ENCODE measurements at places on chromosomes 16 and 17.

DNA sequence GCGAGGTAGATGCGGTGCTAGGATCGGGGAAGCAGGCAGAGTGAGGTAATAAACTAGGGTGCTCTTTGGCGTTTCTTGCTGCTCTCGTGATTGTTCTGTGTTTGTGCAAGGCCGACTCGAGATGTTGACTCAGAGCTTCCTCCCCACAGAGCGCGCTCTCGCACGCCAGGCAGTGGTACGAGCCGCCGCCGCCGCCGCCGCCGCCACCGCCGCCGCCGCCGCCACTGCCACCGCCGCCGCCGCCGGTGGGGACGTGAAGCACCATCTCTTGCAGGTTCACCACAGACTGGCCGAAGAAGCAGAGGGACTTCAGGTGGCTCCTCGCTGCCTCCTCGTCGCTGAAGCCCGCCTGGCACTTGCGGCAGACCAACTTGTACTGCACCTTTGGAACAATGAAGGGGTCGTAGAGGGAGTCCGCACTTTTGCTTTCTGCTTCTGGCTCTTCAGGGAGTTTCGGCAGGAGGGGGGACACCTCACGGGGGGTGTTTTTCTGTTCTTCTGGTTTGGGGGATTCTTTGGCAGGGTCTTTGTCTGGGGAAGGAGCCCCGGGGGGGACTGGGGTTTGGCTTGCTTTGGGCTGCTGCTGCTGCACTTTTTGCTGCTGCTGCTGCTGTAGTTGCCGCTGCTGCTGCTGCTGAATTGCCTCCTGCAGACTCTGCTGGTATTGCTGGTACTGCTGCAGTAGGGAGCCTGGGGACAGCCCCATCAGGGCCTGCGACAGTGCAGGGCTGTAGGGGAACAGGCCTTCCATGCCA is 260.2 kb downstream of the ZFHX3 start:
- peak; percentile 73 for DNase-seq

GRCh38 chr17:12712415-12712814 is 46.7 kb downstream of the MYOCD start:
- DNase-seq = no peak

DNA sequence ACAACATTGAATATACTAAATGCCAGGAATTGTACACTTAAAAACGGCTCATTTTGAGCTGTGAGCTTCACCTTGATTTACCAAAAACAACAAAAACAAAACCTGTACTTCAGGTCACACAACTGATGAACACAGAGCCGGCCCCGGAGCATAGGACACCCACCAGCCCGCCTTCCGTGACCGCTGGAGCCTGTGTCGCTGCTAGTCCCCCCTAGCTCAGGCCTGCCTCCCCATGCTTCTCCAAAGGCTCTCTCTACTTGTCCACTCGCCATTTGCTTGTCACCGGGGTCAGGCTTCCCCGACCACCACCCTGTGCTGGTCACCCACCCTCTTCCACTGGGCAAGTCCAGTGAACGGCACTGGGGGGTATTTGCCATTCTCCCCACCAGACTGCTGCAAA is 113.8 kb upstream of the TNRC6C start:
- DNase-seq = no peak

DNA sequence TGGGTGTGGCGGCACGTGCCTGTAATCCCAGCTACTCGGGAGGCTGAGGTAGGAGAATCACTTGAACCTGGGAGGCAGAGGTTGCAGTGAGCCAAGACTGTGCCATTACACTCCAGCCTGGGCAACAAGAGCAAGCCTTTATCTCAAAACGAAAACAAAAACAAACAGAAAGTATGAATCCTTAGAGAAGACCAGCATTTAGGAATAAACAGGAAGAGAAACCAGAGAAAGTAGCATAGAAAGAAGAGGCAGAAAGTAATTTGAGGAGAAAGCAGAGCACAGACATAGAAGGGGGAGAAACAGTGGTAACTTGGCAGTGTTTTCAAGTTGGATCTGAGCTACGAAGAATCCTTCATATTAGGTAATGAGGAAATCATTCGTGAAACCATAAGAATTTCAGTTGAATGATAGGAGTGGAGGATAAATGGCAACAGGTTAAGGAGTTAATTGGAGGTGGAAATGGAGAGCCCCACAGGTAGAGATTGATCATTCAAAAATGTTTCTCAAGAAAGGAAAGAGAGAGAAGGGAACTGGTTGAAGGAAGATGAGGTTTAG is 9.7 kb upstream of the CCL2 start:
- no peak for DNase-seq

- no peak for DNase-seq
These were observed 76.9 kb upstream of the ZFHX3 start for GRCh38 chr16:73124665-73125375.

GRCh38 chr16:75218256-75219076 is at the start of gene CTRB1:
Gene CTRB1, plus strand, starts transcription at chr16:75218988. Its CDS starts 20 bp downstream, at chr16:75219008.
- no peak for DNase-seq

- DNase-seq = no peak
These were observed 27.3 kb downstream of the HIC1 start for GRCh38 chr17:2082003-2082781.

GRCh38 chr17:46827274-46827673 is 8.8 kb upstream of the WNT3 start:
- no peak for DNase-seq

DNA sequence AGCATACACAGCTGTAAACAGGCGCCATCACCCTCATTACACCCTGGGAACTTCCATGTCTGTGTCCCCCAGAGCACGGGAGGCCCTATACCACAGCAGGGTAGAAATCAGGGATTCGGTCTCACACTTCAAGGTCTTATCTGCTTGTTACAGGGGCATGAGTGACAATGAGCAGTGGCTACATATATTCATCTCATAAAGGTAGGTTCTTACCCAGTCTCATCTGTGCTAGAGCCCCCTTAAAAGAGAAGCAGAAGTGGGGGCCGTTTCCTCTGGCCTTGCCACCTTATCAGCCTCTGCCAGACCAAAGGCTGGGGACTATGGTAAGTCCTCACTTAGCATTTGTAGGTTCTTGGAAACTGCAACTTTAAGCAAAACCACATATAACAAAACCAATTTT is 46.5 kb downstream of the IRX5 start:
- no peak for DNase-seq

DNA sequence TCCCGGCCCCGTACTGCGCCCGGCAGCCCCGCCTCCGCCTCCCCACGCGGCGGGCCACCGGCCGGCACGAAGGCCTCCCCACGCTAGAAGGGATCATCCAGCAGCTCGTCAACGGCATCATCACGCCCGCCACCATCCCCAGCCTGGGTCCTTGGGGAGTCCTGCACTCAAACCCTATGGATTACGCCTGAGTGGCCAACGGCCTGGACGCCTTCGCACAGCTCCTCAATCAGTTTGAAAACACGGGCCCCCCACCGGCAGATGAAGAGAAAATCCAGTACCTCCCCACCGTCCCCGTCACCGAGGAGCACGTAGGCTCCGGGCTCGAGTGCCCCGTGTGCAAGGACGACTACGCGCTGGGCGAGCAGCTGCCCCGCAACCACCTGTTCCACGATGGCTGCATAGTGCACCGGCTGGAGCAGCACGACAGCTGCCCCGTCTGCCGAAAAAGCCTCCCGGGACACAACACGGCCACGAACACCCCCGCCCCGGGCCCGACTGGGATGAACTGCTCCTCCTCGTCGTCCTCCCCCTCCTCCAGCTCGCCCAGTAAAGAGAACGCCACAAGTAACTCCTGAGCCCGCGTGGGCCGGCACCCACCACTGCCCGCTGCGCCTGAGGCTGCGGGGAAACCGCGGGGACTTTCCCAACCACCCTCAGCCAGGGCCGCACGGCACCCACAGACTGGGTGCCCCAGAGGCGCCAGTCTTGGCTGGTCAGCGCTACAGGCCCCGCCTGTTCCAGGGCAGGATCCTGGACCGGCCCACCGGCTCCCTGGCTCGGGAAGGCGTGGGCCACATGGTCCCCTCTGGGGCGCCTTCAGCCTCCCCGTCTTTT is 39.0 kb upstream of the AKAP1 start:
- peak; percentile 39 for DNase-seq

GRCh38 chr16:74304164-74304834 is 7.7 kb downstream of the PSMD7 start:
- DNase-seq = no peak

- DNase-seq = no peak
These were observed 4.8 kb downstream of the NARF start for GRCh38 chr17:82463391-82463790.

- no peak for DNase-seq
These were observed 37.3 kb upstream of the VWA3A start for GRCh38 chr16:22054847-22055590.

DNA sequence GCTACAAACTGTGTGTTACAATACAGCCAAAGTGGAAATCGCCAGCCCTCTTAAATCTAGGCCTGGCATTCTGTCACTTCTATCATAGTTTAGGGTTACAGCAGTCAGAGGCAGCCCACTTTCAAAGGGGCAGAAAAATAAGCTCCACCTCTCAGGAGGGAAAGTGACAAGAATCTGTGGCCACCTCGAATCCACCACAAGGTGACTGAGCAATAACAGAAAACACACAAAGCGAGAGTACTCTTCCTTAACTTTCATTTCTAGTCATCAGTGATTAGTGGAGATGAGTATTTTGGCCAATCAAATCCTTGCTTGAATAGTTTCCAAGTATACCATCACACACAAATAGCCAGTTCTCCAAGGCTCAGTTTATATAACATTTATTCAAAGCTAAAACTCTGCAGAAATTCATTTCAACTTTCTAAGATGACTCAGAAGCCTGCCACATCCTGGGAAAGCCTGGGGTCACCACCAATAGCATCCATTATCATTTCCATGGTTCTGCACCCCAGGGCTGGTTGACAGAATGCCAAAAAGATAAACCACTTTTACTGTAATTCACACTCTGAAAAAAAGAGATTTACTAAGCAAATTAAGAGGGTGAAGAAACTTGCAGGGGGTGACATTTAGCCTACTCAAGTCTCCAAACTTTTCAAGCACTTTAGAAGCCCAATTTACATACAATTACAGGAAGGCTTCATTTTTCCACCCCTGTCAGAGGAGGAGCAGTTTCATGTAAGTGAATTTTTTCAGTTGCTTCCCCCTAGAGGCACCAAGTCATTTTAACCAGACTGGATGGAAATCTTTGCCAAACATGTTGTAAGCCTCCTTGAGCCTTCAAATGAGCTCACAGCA is 66.8 kb downstream of the SALL1 start:
- no peak for DNase-seq

DNA sequence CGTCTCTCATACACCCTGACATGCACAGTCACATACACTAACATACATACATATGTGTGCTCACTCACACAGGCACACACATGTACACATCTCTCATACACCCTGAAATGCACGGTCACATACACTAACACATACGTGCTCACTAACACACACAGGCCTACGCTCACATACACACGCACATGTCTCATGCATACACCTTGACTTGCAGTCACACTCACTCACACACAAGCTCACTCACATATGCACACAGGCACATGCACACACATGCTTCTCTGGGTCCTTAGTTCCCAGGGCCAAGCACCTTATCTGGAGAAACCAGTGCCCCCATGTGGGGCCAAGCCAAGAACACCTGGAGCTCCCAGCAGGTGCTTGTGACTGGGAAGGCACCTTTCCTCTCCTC is 240.3 kb downstream of the RBFOX3 start:
- DNase-seq = no peak

DNA sequence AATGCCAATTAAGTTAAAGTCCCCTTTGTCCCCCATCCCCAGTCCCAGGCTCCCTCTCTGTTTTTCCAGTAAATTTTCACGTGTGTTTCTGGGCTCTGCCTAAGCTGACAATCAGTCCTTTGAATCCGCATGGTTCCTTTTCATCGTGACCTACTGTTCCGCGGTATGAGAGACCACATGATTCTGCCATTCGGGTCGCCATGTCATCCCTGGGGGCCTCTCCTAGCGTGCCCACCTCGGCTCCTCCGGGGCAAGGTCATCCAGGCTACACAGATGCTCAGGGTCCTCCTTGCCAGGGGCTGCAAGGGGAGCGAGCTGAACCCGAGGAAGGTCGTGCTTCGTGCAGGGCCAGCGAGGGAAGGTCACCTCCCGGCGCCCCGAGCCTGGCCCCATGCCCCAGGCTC is 157.6 kb downstream of the RAB11FIP4 start:
- DNase-seq = no peak

GRCh38 chr16:1342526-1343427 is 8.9 kb downstream of the TSR3 start:
- peak; percentile 92 for DNase-seq

DNA sequence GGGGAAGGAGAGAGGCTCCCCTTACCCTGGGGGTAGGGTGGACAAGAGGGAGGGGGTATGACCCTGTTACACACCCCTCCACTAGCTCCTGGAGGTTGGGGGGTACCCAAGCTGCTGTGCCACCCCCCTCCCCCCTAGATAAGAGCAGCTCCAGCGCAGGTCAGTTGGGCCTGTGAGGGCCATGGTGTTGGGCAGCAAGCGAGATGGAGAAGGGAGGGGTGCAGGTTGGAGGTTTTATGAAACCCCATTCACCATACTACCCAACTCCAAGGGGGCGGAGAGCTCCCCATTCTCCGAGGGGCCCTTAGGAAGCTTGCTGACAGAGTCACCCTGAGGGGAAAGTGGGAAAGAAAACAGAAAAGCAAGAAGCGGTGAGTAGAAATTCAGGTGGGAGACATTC is 1.7 kb upstream of the SOX15 start:
- DNase-seq = no peak

DNA sequence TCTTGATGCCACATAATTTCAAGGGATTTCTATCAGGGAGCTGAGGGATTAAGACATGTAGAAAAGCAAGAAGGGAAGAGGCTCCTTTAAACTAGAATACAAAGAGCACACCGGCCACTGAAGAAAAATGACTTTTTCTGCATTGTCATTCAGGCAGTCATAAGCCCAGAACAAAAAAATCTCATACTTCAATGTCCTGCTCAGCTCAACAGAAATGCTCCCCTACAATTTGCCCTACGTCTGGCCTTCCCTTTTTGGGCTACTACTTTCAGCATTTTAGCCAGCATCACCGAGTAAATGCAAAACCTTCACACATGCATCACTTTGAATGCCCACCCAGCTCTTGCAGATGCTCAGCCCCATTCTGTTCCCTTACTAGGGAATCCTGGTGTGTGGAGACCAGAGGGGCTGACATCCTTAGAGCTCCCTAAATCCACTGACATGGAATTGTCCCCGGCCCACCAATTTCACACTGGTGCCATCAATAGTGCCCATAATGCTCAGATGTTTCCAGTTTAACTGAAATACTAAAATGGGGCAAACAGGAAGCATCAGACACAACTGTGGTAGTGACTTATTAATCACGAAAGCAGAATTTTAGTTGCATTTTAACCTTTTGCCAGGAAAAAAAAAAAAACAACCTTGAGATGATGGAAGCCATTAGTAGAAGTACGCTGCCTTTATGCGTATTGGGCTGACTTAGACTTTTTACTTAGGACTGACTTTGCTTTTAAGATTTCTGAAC is 2.7 kb downstream of the MAP3K14 start:
- no peak for DNase-seq

GRCh38 chr16:14511800-14512135 is 118.3 kb downstream of the PARN start:
- DNase-seq = no peak

DNA sequence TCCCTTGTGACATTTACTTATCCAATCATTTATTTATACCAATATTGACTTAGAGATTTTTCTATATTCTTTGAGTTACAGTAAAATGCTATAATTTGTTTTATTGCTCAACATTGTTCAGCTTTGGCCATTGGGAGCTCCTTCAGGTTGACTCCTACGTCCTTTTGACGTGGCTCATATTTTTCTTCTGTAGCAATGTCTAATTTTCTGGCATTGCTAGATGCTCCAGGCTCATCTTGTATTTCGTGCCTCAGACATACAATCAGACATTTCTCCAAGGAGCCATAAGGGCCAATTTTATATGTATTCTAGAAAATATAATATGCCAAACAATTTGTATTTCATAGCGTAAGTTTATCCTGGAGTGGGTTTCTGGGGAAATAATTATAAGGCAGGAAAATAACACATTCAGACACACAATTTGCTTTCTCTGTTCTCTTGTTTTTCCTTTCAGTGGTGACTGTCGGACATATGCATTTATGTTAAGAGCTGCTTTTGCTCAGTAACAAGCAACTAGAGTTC is 355.1 kb upstream of the MON1B start:
- no peak for DNase-seq

Measured in activated CD4-positive, alpha-beta T cell treated with anti-CD3 and anti-CD28 coated beads, Interleukin-2, amount 50 U/mL, for 48 hours (primary cell).